Hepatic stellate cell (primary cell): ENCODE measurements at places on chromosomes 13 and 19.

- no peak for DNase-seq
These were observed 346.6 kb downstream of the RFC3 start for GRCh38 chr13:34164582-34164981.

GRCh38 chr13:114128624-114129522 lies 3.5 kb downstream of the RASA3 start:
- DNase-seq = peak; percentile 96

DNA sequence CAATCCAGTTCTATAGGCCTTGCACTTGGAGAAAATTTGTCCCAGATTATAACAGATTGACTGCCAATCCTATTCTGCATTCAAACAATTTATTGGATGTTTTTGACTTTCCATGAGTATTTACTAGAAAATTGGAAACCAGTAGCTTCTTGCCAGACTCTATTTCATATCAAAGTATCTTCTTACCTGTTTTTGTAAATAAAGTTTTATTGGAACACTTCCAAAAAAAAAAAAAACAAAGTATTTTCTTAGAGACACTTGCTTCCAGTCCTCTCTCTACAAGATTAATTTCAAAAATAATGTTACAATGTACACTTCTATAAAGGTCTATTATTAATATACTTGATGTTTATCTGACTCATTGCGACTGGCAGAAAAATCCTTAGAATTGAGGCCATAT lies 209.2 kb upstream of the PCDH9 start:
- no peak for DNase-seq

DNA sequence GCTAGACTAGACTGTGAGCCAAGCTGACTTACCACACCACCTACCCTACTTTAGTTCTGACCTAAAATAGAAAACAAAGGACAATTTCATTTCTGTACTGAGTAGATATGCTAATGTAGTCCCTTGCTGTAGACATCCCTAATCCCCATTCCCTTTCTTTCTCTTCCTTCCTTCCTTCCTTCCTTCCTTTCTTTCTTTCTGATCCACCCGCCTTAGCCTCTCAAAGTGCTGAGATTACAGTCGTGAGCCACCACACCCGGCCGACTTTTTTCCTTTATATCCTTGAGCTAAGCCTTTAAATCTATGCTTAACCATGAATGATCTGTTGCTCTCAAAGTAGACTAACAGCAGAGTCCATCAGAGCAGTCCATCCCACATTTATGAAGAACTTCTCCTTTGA lies 465.0 kb downstream of the SLITRK6 start:
- DNase-seq = no peak

DNA sequence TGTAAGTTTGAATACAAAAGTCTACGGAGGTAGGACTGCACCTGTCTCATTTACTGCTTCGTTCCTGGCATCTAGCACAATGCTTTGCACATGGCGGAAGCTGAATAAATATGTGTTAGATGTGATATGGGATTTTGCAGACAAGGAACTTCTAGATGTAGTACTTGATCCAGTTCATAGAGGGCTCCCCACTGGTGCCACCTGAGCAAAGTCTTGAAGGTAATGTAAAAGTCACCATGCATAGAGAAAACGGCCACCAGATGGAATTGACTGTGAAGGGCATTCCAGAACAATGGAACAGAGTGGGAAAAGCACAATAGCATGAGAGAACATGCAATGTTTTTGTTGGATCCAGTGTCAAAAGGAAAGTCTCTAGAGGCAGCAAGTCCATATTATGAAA lies 209.3 kb downstream of the HS6ST3 start:
- DNase-seq = no peak

- DNase-seq = no peak
These were observed 4.6 kb downstream of the STK11 start for GRCh38 chr19:1210227-1210538.

- DNase-seq = no peak
These were observed 53.8 kb downstream of the F2RL3 start for GRCh38 chr19:16942583-16942982.

GRCh38 chr19:33840783-33841182 lies 44.1 kb downstream of the KCTD15 start:
- no peak for DNase-seq

- no peak for DNase-seq
These were observed 561.7 kb downstream of the DIAPH3 start for GRCh38 chr13:59601993-59602392.

GRCh38 chr13:30907121-30907861 lies 1.2 kb downstream of the MEDAG start:
- no peak for DNase-seq

DNA sequence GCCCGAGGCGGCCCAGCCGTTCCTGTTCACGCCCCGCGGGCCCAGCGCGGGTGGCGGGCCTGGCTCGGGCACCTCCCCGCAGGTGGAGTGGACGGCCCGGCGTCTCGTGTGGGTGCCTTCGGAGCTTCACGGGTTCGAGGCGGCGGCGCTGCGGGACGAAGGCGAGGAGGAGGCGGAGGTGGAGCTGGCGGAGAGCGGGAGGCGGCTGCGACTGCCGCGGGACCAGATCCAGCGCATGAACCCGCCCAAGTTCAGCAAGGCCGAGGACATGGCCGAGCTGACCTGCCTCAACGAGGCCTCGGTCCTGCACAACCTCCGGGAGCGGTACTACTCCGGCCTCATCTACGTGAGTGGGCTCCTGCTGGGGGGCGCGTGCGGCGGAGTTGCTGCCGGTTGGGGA lies 7.0 kb downstream of the MYH14 start:
- no peak for DNase-seq

DNA sequence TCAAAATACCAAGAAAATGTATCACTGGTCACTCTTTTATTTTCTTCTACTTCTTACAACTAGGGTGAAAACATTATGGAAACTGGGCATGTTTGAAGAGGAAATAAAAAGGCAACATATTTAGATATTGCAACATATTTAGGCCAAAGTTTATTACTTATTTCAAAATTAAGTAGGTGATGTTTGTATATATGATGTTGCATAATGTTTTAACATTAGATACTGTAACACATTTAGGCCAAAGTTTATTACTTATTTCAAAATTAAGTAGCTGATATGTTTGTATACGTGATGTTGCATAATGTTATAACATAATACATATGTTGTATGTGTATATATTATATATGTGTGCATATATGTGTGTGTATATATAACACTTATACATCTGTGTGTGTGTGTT lies 451.3 kb downstream of the LIG4 start:
- no peak for DNase-seq

- DNase-seq = no peak
These were observed 105.5 kb downstream of the POU4F1 start for GRCh38 chr13:78497702-78498355.

- no peak for DNase-seq
These were observed 1732.3 kb upstream of the SLC10A2 start for GRCh38 chr13:104798486-104798885.

DNA sequence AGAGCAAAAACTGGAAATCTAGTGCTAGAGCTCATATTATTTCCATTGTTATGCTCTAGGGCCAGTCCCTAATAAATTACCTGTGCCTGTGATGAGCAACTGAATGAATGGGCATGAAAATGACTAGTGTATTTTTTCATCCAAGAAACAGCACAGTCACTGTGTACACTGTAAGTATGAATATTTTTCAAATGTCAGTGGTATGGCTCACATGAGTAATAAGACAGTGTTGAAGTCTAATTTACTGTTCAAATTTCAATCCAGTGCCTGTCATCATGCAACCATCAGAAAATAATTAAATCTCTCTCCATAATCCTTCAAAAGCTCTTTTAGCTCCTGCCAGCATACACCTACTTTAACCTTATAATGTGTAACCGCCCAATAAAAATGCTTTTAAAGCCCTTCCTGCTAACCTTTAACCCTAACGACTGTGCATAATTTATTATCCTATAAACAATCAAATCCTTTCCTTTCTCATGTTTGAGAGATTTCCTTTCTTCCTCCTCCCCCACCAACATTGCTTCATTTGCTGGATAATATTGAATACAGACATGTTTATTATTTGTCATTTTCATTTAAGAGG lies 378.3 kb downstream of the GPC5 start:
- no peak for DNase-seq

DNA sequence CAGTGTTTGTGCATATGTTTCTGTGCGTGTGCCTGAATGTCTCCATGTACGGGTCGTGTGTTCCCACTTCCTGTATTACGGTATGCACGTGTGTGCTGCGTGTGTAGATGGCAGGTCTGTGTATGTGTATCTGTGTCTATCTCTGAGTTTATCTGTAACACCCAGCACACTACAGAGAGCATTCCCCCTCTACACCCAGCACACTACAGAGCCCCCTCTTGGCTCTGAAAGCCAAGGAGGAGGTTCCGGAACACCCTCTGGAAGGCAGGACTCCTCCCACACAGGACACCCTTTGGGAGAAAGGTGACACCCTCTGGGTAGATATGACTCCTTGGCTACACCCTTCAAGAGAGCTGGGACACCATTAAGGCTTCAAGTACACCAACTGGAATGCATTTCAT lies 2.1 kb upstream of the ERFL start:
- DNase-seq = no peak

- DNase-seq = no peak
These were observed 6.2 kb upstream of the FUT3 start for GRCh38 chr19:5857203-5858081.

DNA sequence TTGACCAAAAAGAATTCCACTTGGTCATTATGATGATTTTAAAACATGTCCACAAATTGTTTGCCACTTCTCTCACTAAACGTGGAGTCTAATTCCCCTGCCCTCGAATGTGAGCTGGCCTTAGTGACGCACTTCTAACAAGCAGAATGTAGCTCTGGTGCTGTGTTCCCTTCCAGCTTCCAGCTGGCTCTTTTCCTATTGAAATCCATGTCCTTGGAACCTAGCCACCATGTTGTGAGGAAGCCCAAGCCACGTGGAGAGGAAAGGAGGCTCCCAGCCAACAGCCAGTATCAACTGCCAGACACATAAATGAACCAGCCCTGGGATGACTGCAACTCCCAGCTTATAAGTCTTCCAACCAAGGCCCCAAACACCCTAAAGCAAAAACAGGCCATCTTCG lies 23.6 kb upstream of the CEBPA start:
- DNase-seq = no peak

DNA sequence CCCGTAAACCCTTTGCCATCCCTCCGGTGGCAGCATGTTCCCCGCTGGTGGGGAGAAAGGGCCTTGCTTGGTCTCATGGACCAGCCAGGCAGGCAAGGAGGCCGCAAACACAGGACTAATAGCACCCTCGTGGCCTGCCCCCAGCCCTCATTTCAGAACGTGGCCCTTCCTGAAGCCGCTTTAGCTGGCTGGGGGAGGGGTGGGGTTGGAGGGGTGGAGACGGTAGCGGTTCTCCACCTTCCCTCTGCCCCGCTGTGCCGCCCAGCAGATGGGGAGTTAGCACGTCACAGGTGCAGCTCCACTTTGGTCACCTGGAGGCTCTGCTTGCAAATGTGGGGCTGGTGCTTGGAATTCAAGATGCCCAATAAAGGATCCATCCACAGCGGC lies 59.3 kb upstream of the URI1 start:
- DNase-seq = no peak

DNA sequence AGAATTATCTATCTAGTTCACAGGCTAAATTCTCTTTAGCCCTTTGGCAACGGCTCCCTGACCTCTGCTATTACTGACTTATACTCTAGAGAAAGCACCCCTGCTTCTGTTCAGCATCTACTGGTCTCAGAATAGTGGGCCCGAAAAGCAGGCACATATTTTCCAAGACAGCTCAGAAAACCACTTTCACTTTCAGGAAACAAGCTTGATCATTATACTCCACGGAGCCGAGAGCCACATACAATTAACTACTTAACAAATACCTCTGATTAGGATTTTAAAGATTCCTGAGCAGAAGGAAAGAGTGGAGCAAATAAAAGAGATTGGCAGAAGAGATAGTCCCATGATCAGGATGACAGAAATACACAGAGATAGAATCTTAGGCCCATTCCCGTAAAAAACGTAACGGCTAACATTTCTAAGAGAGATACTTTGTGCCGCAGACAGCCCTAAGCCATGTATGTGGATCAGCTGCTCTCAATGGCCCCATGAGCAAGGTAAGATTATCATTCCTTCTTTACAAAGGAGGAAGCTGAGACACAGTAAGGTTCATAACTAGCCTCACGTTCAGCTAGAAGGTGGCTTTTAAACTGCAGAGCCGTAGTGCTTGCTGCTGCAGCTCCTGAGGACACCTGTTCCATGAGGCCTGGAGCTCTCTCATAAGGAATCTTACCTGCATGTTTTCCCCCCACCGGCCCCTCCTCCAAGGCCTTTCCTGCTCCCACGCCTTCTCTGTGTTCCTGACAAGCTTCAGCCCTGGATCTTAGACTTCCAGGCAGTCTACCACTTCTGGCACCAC lies 227.2 kb downstream of the FOXO1 start:
- DNase-seq = peak; percentile 35

GRCh38 chr13:53368948-53369347 lies 340.3 kb downstream of the OLFM4 start:
- no peak for DNase-seq

DNA sequence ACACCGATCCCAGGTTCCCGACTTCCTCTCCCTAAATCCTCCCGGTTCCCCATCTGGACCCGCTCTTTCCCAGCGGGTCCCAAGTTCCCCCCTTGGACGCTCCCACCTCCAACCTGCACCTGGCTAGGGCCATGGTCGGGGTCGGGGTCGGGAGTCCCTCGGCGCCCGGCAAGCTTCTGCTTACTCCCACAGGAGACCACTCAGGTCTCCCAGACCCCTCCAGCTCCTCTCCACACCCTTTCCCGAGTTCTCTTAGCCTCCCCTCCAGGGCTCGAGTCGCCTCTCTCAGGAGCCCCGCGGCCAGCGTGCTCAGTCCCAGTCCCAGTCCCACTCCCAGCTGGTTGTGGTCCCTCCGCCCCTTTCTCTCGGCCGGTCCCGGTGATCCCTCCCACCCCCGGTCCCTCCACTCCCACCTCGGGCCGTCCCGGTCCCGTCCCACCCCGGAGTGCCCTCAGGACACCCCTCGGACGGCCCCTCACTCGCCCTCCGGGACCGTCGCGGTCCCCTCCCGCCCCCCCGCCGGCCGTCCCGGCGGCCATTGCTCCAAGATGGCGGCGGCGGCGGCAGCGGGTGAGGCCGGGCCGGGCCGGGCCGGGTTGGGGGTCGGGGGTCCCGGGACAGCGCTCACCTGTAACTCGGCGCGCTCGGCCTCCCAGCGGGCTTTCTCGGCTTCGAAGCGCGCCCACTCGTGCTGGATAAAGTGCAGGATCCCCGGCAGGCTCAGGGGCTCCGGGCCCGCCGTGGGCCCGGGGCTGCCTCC lies at the start of gene FKRP:
TSS of gene FKRP (plus strand) at position 537 of the 760 bp plus-strand sequence. CDS start 9,394 bp downstream, outside the sequence.
- DNase-seq = peak; percentile 60

- no peak for DNase-seq
These were observed 38.6 kb downstream of the GATAD2A start for GRCh38 chr19:19443902-19444680.

GRCh38 chr19:4337906-4338440 lies 654 bp downstream of the STAP2 start:
- DNase-seq = no peak

DNA sequence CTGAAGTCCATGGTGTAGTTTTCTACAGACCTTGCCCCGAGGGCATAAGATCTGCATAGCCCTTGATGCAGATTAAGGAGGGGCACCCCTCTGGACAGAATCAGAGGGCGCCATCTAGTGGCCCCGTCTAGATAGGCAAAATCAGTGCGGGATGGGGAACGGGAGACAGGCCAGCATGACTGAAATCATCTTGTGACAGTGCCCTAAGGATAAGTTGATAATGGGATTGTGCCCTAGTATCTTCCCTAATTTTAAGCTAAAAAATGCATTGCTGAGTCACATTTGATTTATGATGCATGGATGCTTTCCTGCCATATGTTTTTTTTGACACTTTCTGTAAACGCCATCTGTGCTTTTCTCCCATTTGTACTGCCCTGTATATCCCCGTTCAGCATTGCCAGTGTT lies 19.0 kb upstream of the GPI start:
- peak; percentile 84 for DNase-seq
